ENCODE measurements at places on chromosomes 6 and 20.
A peak's percentile ranks its signal among the peaks of the same experiment; 100 is the strongest.

DNA sequence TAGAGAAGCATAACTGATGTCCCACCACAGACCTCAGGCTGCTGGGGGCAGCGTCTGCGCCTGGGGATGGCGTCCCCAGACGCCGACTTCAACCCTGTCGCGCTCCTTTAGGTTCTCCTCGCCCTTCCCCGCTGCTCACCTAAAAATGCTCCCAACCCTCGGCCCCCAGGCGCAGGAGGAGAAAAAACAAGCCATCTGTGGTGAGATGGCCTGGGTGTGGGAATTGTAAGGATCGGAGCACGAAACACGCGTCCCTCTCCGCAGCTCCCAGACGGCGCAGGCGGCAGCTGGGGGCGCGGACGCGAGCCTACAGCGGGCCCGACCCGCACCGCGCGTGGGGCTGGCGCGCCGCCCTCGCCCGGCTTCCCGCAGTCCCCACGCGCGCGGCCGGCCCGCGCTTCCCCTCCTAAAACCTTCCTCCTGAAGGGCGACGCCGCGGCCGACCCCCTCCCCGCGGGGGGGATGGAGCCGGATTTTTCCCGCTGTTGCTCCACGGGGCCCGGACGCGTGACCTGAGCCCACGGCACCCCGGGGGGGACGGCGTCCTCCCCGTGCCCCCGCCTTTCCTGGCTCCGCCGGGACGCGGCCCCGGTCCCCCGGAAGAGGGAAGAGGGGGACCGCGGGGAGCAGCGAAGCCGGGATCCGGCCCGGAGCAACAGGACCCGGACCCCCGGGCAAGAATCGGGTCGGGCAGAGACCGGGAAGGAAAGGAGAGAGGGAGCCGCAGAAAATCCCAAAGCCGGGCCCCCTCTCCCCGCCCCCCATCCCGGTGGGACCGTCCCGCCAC lies 611 bp downstream of the EPB41L2 start:
- DNase-seq: peak; percentile 20

DNA sequence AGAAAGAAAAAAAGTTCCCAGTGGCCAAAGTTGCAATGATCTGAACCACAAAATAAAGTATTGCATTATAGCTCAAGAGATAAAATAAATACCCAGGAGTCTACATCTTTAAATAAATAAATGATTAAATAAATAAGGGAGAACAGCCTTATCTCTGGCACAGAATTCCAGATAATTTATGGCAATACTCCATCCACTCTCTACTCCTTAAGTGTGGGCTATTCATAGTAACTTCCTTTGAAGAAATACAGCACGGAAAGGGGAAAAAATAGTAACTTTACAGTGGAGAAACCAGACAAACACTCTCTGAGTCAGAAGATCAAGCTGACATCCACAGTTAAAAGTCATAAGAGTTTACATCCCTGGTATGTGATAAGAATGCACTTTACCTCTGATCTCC lies 11.6 kb downstream of the AURKA start:
- DNase-seq: no peak

- DNase-seq: peak; percentile 10
These were observed 11.4 kb upstream of the VEGFA start for GRCh38 chr6:43758617-43759050.

DNA sequence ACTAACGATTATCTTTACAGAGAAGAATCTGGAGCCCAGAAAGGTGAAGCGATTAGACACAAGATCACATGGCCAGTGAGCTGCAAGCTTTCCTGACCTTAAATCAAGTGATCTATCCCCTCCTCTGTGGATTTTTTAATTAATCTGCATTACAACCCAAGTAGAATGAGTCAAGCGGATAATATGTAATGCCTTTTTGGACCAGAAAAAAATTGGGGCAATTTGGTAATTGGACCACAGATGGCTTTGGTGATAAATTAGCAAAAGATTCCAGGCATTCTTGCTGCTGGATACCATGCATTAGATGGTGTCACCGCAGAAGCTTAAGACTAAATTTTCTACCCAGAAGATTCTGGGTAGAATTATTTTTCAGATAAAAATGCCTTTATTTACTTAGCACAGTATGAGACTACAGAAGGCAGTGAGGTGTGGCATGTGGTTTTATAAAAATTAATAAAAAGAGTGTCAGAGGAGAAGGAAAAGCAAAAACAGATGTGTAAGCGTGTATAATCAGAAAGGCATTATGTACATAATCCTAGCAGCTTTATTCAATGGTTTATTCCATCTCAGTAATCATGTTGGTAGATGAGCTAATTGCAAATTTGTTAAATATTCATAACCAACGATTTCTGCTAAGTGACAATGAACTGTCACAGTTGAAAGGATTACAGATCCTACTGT lies 53.9 kb upstream of the PCSK2 start:
- no peak for DNase-seq
